ENCODE measurements at places on chromosomes 4 and X. TPM values are rescaled to one million over a fixed set of nuclear protein-coding genes. Genes with fewer than 3 reads are reported as not detected.

The VCX gene
- not detected for total RNA-seq

The RNF175 gene
- total RNA-seq: 1.8 TPM

The RHOXF1 gene
- 2.2 TPM for total RNA-seq

The NEIL3 gene
- total RNA-seq: not detected

The PCDH19 gene
- total RNA-seq: 0.82 TPM

The ARHGAP4 gene
- 18.2 TPM for total RNA-seq

DNA sequence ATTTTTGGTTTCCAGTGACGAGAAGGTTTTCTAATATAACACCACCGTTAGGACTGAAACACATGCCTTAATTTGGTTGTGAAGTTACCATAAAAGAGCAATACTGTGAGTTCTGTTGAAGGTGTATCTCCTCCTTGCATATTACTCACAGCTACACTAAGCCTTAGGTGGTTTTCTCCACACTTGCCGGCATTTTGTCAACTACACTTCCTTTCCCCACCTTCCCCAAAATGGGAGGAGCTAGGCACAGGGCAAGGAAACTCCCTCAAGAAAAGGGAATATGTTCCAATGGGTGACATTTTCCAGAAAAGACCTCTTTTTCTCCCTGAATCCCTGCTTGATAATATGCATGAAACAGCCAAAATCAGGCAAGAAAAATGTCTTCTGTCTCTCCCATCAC lies 44.8 kb downstream of the RELL1 start:
- H3K36me3 ChIP-seq: peaks cover 2% of the 10 kb centered on the region
- H3K4me3 ChIP-seq: no peak overlapping the region
- no peaks in the 10 kb centered on the region for H3K27me3 ChIP-seq
- DNase-seq: no peak
- H3K4me1 ChIP-seq: no peaks in the 10 kb centered on the region
- no peak overlapping the region for H3K27ac ChIP-seq

DNA sequence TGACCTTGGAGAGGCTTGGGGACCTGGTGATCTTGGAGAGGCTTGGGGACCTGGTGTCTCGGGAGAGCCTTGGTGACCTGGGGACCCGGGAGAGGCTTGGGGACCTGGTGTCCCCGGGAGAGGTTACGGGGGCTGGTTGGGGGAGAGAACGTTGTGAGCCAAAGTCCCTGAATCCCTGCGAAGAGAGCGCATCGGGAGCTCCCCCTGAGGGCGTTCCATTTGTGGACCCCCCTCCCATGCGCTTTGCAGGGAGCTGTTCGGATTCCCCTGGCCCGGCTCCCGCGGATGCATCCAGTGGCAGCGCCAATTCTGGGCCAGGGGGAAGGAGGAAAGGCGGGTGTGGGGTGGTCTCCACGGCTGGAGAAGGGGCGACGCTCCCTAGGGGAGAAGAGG lies 13.3 kb downstream of the SHOX start:
- peaks cover 58% of the 10 kb centered on the region for H3K27me3 ChIP-seq
- H3K27ac ChIP-seq: no peak overlapping the region
- no peaks in the 10 kb centered on the region for H3K4me1 ChIP-seq

GRCh38 chrX:120308959-120309872 lies 2.0 kb downstream of the TMEM255A start:
- peaks cover 21% of the 10 kb centered on the region for H3K4me1 ChIP-seq
- peaks cover 25% of the 10 kb centered on the region for H3K27me3 ChIP-seq

DNA sequence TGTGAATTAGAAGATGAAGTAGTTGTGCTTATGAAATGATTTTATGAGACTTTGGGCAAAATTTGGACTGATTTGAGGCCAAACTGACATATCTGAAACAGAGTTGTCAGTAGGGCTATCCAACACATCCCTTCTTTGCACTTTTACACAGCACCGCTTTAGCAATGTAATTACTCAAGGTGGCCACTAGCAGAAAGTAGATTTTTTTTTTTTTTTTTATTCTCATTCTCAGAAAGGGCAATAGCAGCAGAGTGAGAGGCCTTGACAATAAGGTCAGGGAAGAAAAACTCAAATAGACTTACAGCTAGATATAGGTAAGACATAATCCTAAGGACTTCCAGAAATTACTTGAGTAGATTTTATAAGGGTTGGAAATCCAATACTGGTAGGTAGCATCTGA lies 414.3 kb downstream of the NAP1L3 start:
- no peak overlapping the region for H3K4me3 ChIP-seq
- DNase-seq: no peak
- no peaks in the 10 kb centered on the region for H3K27me3 ChIP-seq
- H3K4me1 ChIP-seq: no peaks in the 10 kb centered on the region

DNA sequence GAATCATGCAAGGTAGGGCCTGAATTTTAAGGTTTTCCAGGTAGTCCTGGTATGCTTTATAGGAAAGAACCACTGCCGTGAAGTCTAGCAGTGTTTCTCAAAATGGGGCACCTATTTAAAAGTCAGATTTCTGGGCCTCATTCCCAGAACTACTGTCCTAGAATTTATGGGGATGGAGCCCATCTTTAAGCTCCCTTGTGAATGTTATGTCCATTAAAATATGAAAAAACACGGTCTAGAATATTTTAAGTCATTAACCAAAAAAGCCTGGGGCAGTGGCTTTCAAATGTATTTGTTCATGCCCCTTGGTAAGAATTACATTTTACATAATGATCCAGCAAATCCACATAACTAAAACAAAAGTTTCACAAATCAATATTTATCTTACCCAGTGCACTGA lies 35.4 kb downstream of the GK start:
- H3K27ac ChIP-seq: no peak overlapping the region
- H3K27me3 ChIP-seq: no peaks in the 10 kb centered on the region
- no peak overlapping the region for H3K4me3 ChIP-seq
- no peaks in the 10 kb centered on the region for H3K4me1 ChIP-seq

DNA sequence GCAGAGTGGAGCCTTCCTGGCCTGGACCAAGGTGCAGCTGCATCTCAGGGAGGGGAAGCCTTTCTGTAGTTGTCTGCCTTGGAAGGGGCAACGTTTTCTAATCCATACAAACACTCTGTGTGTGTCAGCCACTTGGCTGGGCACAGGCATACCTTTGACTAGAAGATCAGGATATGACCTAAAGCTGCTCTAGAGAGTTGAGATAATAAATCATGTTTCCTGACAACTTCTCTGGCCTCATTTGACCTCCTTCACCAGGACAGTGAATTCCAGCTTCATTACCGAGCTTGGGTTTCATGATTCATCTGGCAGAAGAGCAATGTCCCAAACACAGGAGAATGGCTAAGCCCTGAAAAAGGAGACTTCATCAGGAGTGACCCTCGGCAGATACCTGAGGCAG lies 89.6 kb upstream of the KIT start:
- no peak overlapping the region for H3K4me3 ChIP-seq
- no peak overlapping the region for H3K27ac ChIP-seq
- H3K4me1 ChIP-seq: no peaks in the 10 kb centered on the region
- no peaks in the 10 kb centered on the region for H3K27me3 ChIP-seq

- no peaks in the 10 kb centered on the region for H3K4me1 ChIP-seq
- DNase-seq: no peak
- H3K27me3 ChIP-seq: no peaks in the 10 kb centered on the region
These were observed 30.6 kb upstream of the ANTXR2 start for GRCh38 chr4:80103629-80104028.

- H3K36me3 ChIP-seq: no peaks in the 10 kb centered on the region
- H3K4me3 ChIP-seq: no peak overlapping the region
- no peak for DNase-seq
- no peak overlapping the region for H3K27ac ChIP-seq
These were observed 87.3 kb upstream of the ZNF81 start for GRCh38 chrX:47749185-47749967.
